Left renal cortex interstitium (tissue), 4 donors: ENCODE measurements at places on chromosomes 5 and 9. TPM values are rescaled to one million over a fixed set of nuclear protein-coding genes. Genes with fewer than 3 reads are reported as not detected.

The PPIC gene
- polyA plus RNA-seq, result 34.6 TPM

The CCL21 gene
- 7.7 TPM for polyA plus RNA-seq

The PRLR gene
- 39.0 TPM for polyA plus RNA-seq

DNA sequence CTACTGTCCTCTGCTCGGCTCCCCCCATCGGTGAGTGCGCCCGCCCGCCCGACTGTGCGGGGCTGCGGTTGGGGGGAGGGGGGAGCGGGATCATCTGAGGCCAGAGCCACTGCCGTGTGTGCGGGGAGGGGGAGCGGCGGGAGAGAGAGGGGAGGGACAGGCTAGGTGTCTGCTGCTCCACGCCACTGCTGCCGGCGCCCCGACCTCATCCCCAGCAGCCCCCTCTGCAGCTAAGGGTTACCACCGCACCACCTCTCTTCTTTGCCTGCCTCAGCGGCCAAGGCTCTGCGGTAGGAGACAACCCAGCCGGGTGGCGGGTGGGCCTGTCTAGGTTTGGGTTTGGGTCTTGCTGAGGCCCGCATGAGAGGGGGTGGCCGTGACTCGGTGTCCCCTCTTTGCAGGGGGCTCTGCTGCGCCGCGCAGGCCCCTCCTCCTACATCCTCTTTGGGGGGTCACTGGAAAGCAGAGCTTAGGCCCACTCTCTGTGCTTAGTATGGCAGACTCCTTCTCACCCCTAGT is 670 bp upstream of the PURA start:
- DNase-seq, result no peak

GRCh38 chr5:89255845-89256463 is 373.0 kb upstream of the MEF2C start:
- no peak for DNase-seq

DNA sequence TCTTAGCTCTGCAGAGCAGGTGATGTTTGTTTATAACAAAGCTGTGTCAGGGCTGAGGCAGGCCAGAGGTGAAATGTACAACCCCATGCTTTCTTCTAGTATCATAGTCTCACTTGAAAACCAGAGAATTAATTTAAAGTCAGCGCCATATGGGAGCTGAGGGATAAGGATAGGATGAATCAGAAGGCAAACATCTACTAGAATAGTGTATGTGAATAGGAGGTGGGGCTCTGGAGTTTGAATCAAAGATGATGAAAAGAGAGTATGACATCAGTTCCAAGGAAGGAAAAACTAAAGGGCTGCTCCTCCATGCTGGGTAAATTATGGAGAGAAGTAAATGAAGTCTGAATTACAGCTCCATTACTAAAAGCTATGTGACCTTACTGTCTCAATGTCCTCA is 441.5 kb downstream of the RASEF start:
- DNase-seq, result no peak

GRCh38 chr5:73214996-73215395 is 42.0 kb downstream of the TMEM174 start:
- DNase-seq, result no peak

DNA sequence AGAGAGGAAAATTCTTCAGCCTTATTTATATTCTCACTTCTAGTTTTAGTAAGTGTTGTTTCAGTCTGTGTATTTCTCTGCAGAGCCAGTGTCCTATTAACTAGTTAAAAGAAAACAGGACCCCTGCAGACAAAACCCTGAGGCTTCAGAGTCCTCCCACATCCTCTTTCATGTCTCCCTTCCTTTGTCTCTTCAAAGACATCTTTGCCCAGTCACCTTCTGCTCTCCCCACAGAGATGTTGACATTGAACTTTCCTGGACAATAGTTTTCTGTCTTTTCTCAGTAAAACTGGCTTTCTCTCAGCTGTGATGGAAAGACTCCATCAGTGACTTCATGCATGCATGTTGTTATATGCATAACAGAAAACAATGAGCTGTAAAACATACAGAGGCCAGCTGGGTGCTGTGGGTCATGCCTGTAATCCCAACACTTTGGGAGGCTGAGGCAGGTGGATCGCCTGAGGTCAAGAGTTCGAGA is 20.2 kb downstream of the GRAMD2B start:
- no peak for DNase-seq

DNA sequence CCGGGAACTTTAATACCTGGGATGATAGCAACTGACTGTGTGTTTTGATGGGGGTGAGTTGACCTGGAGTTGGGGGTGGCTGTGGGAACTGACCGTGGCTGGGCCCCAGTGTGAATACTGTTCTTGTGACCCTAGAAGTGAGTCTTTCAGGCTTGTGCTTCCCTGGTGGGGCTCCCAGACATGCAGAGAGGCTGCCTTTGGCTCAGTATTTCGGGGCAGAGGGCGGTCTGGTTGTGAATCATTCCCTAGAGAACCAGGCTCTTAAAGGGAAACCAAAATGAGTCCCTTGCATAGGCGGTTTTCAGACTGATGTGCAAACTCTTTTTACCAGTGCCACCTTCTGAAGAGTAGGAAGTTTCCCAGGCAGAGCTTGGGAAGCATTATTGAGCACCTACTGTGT is 132.1 kb downstream of the MACROH2A1 start:
- no peak for DNase-seq

- DNase-seq, result no peak
Measured at GRCh38 chr9:38149647-38150046, 80.6 kb upstream of the SHB start.

DNA sequence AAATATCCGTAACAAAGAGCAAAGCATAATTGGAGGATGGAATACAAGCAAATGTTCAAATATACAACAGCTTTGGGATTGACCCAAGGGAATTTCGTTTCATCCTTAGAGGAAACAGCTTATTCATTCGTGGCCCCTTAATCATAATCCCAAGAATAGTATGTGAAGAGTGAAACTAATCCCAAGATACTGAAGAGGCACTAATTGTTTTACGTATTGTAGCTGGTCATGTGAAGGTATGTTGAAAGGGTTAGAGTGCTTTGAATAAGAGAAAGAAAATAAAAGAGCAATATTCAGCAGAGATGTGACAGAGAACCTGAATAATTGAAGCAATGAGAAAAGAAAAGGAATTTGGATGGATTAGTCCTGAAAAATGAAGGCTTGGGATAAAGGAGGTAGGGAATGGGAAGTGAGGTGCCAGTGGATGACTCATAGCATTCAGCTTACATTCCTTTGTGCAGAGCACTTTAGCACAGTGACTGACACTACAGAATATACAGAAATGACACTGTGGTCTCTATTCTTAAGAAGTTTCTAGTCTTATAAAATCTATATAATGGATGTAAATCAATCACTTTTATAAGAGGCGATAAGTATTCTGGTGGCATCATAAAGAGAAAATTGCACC is 221.9 kb downstream of the TLR4 start:
- no peak for DNase-seq

GRCh38 chr5:65866837-65867521 is 59.4 kb upstream of the ERBIN start:
- no peak for DNase-seq

DNA sequence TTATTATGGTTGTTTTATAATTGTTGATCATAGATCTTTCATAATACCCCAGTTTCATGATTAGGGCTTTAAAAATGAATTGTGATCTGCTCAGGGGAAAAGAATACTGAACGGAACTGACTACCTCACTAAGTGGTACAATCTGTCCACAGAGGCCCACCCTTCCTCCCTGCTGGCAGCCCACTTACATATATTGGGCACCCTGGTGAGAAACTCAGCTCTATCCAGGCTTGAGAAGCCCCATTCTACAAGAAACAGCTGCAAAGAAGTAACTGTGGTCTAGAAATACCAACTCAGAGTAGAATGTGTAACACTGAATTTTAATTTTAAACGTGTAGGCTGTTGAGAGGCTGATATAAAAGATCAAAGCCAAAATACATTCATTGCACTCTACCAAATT is 46.9 kb downstream of the TSSK1B start:
- no peak for DNase-seq

GRCh38 chr5:87524217-87524616 is 111.5 kb upstream of the CCNH start:
- no peak for DNase-seq
